Bronchial epithelial cell (primary cell): ENCODE measurements at places on chromosomes 3 and 15.

DNA sequence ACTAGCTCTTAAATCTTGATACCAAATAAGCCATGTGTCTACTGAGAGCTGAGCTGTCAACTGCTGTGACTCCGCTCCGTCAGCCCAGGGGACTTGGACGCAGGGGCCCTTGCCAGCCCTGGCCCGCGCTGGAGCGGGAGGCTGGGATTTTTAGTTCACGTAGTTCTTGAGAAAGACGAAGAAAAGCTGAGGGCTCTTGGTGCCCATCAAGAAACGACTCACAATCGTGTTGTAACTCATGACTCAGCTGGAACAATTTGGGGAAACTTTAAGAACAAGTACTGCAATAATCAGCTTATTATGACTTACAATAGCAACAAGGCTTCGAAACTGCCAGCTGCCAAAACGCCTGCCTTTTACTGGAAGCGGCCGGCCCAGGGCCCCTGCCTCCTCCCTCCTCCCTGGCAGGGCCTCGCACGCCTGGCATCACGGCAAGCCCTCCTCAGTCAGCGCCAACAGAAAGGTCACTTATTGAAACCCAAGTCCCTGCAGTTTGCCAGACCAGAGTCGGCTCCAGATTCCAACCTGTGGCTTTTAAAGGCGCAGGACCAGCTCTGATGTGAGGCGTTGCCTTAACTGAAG lies 60.3 kb downstream of the RGMA start:
- DNase-seq, result peak; percentile 94

GRCh38 chr3:15319575-15319974 lies 12.8 kb downstream of the SH3BP5 start:
- no peak for DNase-seq

DNA sequence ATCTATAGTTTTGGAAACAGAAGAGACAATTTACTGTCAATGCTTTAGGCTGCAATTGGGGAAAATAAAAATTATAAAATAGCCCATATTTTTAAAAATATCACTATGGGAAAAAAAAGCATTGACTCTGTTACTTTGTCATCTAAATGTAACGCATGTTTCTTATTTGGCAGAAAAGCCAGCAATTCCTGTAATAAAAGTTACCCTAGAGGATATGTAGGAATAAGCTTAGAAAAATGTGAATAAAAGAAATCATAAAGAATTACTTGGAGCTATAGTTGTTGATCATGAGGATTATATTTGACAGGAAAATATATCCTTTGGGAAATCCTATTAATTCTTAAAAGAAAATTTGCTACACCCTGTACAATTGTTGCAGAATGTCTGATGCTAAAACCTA lies 515.4 kb upstream of the IL12A start:
- DNase-seq, result no peak

DNA sequence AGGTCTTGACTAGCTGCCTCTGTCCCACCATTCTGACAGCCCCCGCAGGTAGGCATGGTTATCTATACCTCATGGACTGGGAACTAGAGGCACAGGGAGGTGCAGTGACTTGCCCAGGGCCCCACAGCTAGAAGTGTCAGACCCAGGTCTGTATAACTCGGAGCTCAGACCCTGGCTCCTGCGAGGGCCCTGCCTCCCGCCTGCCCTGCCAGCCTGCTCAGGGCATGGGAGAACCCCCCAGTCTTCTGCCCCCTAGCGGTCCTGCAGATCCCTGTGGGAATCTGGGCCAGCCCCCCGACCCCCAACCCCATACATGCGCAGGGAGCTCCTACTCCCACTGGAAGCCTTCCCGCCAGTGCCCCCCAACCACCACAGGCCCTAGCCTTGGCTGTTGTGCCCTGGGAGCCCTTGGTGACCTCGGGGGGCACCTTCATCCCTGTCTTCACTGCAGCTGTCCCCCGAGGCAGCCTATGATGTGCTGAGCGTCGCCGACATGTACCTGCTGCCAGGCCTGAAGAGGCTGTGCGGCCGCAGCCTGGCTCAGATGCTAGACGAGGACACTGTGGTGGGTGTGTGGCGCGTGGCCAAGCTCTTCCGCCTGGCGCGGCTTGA lies 6.9 kb downstream of the ABTB1 start:
- DNase-seq, result no peak

DNA sequence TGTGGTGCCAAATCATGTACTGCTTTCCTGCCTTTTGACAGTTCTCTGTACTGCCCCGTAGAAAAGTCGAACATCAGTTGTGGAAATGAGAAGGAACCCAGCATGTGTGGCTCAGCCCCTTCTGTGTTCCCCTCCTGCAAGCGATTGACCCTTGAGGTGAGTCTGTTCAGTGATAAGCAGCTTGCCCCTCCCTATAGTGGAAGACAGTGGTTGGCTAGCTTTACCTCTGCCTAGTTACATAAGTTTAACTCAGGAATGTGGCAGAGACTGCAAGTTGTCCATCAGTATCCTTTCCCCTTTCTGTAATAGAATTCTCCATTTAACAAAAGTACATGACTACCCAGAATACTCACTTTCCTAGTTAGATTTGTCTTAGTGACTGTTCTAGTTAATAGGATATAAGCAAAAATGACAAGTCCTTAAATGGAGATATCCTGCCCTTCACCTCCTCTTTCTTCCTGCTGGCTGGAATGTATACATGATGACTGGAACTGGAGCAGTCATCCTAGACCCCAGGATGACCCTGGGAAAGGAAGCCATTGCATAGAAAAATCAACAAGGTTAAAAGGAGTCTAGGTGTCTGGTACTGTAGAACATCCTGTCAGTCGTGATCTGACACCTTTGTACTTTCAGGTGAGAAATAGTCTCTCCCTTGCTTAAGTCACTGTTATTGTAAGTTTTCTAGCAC lies 10.6 kb downstream of the SETMAR start:
- peak; percentile 69 for DNase-seq

GRCh38 chr15:31004220-31004733 lies 12.8 kb upstream of the MTMR10 start:
- no peak for DNase-seq

- DNase-seq, result peak; percentile 62
These were observed 54.2 kb upstream of the PIK3R4 start for GRCh38 chr3:130800829-130801228.

- peak; percentile 34 for DNase-seq
These were observed 1036.6 kb downstream of the NTRK3 start for GRCh38 chr15:87219650-87220615.

- no peak for DNase-seq
These were observed 99.8 kb downstream of the MECOM start for GRCh38 chr3:169563775-169564059.

DNA sequence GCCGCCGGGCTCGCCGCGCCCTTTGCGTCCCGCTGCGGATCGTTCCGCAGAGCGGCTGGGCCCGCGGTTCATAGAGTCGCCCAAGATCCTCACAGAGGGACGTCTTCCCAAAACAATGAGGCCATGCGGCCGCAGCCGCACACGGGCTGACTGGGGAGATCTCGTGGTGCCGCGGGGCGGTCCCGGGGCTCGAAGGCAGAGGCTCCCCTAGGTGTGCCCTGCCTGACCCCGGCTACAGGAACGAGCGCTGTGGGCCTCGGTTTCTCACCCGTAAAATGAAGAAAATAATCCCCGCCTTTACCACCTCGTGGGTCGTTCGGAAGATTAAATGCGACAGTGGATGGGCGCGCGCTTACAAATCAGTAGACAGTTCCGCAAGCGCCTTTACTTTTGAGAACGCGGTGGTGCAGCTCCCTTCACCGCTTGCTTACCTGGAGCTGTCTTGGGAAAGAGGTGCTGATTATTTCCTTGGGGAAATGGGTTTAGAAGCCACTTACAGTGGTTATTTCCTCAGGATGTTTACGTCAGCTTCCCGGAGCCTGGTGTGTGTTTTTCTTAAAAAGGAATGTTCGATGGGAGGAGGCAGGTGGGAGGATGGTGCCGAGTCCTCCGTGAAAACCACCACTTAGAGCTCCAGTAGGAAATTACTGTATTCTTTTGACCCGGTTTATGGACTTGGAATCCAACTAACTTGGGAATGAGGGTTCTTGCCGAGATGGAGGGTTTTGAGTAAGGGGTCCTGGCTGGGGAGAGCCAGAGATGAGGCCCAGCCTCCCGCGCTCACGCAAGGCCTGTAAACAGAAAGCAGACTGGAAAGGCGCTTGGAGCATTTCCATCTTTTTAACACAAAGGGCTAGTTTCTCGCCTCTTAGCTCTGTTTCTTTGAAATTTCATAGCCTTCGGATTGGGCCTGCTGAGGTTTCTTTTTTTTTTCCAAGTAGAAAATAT lies 1.9 kb upstream of the MEX3B start:
- DNase-seq, result peak; percentile 43

- no peak for DNase-seq
These were observed 60.3 kb downstream of the B3GNT5 start for GRCh38 chr3:183313351-183313750.

GRCh38 chr3:21477541-21478288 lies 273.3 kb downstream of the ZNF385D start:
- DNase-seq, result no peak

GRCh38 chr3:41159588-41160189 lies 39.6 kb upstream of the CTNNB1 start:
- DNase-seq, result peak; percentile 86

GRCh38 chr3:177862962-177863491 lies 665.7 kb upstream of the TBL1XR1 start:
- DNase-seq, result no peak

DNA sequence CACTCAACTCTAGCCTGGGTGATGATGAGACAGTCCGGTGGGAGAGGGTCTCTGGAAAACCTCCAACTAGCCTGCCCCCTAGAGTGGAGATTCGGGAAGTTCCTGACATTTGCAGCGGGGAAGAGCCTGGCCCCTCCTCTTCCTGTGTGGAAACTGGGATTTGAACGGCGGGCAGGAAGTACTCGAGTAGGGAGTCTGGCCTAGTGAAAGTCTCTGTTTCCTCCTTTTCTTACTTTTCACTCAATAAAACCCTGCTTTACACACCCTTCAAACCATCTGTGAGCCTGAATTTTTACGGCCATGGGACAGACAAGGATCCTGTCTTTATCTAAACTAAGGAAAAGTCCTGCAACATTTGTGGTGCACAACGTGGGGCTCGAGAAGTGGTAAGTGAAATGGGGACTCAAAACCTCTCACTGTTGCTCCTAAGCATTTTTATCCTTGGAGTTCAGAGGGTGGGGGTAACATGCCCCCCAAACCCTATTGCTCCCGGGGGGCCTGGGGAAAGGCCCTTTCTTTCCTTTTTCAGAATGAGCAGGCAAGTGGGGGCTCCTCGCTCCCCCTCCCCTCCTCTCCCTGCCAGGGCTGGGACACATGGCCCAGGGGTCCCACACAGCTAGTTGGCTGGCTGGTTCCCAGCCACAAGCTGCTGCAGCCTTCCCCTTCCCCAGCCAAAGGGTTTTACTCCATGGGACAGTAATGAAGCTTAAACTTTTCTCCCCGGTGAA lies 224.7 kb upstream of the GBE1 start:
- no peak for DNase-seq

- DNase-seq, result no peak
These were observed 135.3 kb downstream of the DIPK2A start for GRCh38 chr3:144106970-144107369.

GRCh38 chr15:98034731-98035130 lies 74.2 kb downstream of the ARRDC4 start:
- peak; percentile 63 for DNase-seq

DNA sequence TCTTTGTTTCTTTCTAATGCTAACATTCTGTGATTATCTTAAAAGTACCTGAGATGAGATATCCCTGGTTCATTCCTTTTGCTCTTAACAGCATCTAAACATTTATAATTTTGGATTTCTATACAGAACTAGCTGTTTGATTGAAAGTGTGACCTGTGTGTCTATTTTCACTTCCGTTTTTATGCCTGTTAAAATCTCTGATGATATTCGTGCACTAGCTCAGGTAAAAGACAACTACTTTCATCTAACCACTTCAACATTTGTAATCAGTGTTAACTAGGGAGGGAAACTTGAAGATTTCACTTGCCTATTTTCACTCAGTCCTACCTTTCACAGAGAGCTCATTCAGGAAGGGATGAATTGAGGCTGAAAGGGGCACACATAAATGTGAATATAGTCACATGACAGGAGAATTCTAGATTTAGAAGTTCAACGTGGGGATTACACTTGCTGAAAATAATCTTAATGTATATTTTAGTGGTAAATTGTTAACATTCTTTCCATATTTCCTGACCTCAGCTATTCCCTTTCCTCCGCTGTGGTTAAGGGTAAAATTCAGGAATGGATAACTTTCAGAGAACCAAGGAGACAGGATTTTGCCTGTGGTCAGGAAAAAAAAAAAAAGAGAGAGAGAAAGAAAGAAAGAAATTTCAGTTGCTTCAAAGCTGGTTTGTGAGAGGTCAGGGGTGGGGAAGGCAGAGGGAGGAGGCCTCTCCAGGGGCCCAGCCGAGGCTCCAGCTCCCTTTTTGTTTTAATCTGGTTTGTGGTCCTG lies 159.8 kb upstream of the TSC22D2 start:
- DNase-seq, result no peak

DNA sequence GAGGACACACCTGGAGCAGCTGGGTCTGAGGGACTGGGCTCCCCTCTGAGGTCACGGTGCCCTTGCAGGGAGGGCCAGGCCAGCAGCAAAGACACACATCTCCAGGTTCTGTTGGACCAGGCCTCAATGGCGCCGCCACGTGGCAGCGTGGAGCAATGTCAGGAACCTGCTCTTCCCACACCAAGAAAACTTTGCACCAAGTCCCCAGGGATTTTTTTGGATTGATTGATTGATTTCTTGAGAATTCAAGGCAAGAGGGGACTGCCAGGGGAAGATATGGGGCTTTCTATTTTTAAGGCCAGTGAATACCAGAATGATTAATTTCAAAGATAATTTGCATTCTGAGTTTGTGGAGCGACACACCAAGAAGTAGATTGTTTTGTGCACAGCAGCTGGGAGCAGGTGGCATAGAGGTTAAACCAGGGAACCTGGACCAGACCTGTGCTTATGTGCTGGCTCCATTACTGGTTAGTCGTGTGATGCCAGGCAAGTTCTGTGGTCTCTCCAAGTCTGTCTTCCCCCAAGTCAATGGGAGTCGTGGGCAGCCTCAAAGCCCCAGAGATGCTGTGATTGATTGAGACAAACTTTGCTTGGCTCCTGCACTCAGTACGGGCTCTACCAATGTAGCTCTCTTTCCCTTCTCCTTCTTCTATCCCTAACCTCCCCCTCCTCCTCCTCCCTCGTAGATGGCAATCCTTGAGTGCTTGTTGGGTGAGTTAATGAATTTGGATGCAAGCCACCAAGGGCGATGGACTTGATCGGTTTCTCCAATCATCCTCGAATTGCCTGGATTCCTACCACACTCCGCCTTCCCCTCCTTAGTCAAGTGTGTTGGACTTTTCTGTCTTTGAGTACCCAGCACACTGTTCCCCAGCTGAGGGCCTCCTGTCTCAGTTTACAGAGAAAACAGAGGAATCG lies 96.2 kb upstream of the TRPM1 start:
- DNase-seq, result no peak

DNA sequence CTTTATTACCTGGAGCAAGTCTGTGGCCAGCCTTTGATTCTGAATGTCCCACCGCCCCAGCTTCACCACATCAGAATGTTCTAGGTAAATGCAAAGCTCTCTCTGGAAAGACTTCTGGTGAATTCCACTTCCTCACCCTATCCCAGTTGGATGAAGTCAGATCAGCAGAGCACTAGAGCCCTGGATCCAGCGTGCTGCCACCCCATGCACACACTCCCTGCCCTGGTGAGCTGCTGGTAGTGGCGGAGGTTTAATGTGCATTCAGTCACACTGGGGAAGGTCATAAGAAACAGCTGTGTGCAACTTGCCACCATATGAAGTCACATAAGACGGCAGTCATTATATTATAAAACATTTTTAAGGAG lies 16.3 kb upstream of the SLC41A3 start:
- no peak for DNase-seq

- no peak for DNase-seq
These were observed 60.4 kb downstream of the TFG start for GRCh38 chr3:100769693-100770092.
